ENCODE measurements at places on chromosomes 7 and 10.

DNA sequence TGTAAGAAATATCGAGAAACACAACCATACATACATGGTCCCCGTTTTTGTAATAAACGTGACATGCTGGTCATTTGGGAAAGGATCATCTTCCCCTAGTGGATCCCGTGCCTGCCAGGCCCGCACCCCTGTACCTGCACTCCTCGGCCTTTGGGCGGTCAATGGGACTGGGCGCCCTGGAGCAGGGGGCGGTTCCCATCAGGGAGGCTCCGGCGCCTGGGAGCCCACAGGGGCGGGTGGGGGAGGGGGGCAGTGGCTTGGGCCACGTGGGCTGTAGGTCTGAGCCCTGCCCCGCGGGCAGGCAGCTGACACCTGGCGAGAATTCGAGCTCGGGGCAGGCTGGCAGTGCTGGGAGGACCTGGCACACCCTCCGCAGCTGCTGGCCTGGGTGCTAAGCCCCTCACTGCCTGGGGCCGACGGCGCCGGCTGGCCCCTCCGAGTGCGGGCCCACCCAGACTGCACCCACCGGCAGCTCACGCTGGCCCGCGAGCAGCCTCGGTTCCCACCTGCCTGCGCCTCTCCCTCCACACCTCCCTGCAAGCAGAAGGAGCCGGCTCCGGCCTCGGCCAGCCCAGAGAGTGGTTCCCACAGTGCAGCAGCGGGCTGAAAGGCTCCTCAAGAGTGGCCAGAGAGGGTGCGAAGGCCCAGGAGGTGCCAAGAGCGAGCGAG, 361.6 kb upstream of the GRM3 start:
- H3K4me3 ChIP-seq, result no peak overlapping the region
- H3K27me3 ChIP-seq, result no peaks in the 10 kb centered on the region
- H3K27ac ChIP-seq, result no peak overlapping the region
- no peak for DNase-seq
- H3K4me1 ChIP-seq, result no peaks in the 10 kb centered on the region
- no peaks in the 10 kb centered on the region for H3K36me3 ChIP-seq

- no peak overlapping the region for H3K4me3 ChIP-seq
- H3K27me3 ChIP-seq, result no peaks in the 10 kb centered on the region
- no peak for DNase-seq
- H3K4me1 ChIP-seq, result no peaks in the 10 kb centered on the region
- H3K27ac ChIP-seq, result no peak overlapping the region
Measured at GRCh38 chr7:96211954-96212353, 109.9 kb downstream of the SLC25A13 start.

GRCh38 chr10:102396730-102397151, 1.2 kb downstream of the NFKB2 start:
- DNase-seq, result no peak
- H3K4me3 ChIP-seq, result peak overlapping the region; percentile 82
- H3K4me1 ChIP-seq, result peaks cover 4% of the 10 kb centered on the region
- peak overlapping the region; percentile 97 for H3K27ac ChIP-seq
- H3K27me3 ChIP-seq, result no peaks in the 10 kb centered on the region
- H3K36me3 ChIP-seq, result no peaks in the 10 kb centered on the region

DNA sequence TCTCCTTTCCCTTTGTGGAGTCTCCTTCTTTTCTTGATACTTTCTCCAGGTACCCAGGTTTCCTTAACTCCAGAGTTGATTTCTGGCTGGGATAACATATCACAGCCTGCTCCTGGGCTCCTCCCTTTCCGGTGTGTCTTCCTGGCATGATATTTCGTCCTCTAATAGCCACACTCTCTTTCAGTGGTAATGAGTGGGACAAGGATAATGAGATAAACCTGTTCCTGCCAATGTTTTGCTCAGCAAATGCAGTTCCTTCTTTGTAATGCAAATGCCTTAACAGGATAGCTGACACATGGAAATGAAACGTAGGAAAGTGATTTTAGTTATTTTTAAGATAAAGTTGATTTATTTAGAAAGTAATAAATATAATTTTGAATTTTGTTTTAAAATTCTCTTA, 168.6 kb downstream of the NRP1 start:
- no peaks in the 10 kb centered on the region for H3K36me3 ChIP-seq
- no peaks in the 10 kb centered on the region for H3K4me1 ChIP-seq

DNA sequence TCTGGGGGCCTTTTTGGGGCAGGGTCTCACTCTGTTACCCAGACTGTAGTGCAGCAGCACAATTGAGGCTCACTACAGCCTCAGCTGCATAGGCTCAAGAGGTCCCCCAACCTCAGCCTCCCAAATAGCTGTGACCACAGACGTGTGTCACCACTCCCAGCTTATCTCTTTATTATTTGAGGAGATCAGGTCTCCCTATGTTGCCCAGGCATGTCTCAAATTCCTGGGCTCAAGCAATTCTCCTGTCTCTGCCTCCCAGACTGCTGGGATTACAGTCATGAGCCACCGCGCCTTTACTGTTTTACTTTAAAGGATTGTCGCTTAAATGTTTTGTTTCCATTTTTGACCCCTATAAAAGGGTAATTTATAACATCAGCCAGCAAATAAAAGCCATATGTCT, 502.6 kb upstream of the AUTS2 start:
- DNase-seq, result no peak
- no peaks in the 10 kb centered on the region for H3K4me1 ChIP-seq
- no peaks in the 10 kb centered on the region for H3K36me3 ChIP-seq
- no peaks in the 10 kb centered on the region for H3K27me3 ChIP-seq
- H3K4me3 ChIP-seq, result no peak overlapping the region

- DNase-seq, result peak; percentile 12
- H3K27me3 ChIP-seq, result no peaks in the 10 kb centered on the region
- no peak overlapping the region for H3K27ac ChIP-seq
- H3K4me1 ChIP-seq, result no peaks in the 10 kb centered on the region
Measured at GRCh38 chr7:30931161-30931928, 19.7 kb downstream of the AQP1 start.

- H3K27me3 ChIP-seq, result no peaks in the 10 kb centered on the region
- no peaks in the 10 kb centered on the region for H3K4me1 ChIP-seq
- no peak overlapping the region for H3K27ac ChIP-seq
- no peak overlapping the region for H3K4me3 ChIP-seq
- H3K36me3 ChIP-seq, result no peaks in the 10 kb centered on the region
Measured at GRCh38 chr7:158067219-158067930, 520.2 kb downstream of the PTPRN2 start.

DNA sequence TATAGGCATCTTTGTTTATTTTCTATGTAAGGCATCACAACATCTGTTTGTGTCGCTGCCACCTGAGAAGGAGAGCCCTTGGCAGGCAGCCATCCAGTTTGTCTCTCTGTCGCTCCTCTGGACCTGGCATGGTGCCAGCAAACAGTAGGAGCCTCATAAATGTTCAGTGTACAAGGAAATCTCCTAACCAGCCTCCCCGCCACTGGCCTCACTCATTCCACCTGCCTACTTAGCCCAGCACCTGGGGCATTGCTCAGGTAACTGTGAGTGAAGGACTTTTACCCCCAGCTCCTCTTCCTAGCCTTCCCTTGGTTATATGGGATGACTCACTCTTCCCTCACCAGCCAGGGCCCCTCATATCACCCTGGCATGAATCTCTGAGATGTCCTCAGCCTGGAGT, 61.7 kb upstream of the NPTX2 start:
- DNase-seq, result no peak
- H3K27me3 ChIP-seq, result peaks cover 5% of the 10 kb centered on the region
- no peak overlapping the region for H3K27ac ChIP-seq
- no peaks in the 10 kb centered on the region for H3K4me1 ChIP-seq

DNA sequence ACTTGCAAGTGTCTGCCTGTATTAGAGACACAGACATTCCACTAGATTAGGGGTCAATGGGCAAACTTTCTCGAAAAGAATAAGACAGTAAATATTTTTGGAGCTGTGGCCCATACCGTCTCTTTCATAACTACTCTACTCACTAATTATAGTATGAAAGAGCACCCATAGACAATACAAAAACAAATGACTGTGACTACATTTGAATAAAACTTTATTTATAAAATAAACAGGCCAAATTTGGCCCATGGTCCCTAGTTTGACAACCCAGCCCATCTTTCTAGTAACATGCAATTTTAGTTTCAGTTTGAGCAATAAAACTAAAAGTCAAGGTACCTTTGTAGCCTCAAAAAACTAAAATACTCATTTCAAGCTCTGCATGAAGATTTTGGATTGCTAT, 294.6 kb downstream of the PARD3 start:
- H3K36me3 ChIP-seq, result no peaks in the 10 kb centered on the region
- H3K27me3 ChIP-seq, result no peaks in the 10 kb centered on the region
- H3K27ac ChIP-seq, result peak overlapping the region; percentile 70
- no peaks in the 10 kb centered on the region for H3K4me1 ChIP-seq
- no peak for DNase-seq

DNA sequence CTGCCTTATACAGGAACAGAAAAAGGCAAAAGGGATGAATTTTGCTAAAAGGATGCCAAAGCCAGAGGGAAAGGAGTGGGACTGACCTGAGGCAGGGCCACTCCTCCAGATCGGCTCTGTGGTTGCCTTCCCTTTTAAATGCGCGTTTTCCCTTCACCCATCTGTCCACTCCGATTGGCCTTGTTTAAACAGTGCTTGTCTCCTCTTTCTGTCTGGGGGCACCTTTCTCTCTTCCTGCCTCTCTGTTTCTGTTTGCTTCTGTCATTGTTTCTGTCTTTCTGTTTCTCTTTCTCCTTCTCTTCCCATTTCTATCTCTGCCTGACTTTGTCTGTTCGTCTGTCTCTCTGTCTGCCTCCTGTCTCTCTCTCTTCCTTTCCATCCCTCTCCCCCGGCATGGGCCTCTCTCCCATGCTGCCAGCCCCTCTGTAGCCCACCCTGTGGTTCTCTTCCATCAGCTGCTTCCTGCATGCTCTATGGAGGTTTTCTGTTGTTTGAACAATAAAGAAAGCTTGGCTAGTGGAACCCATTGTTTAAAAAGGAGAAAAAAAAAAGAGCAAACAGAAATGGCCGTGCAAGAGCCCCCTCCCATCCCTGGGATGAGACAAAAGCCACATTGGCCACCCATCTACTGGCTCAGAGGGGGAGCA, 29.5 kb upstream of the HSPB1 start:
- no peaks in the 10 kb centered on the region for H3K27me3 ChIP-seq
- no peak for DNase-seq
- no peak overlapping the region for H3K27ac ChIP-seq
- H3K36me3 ChIP-seq, result no peaks in the 10 kb centered on the region
- H3K4me3 ChIP-seq, result no peak overlapping the region

DNA sequence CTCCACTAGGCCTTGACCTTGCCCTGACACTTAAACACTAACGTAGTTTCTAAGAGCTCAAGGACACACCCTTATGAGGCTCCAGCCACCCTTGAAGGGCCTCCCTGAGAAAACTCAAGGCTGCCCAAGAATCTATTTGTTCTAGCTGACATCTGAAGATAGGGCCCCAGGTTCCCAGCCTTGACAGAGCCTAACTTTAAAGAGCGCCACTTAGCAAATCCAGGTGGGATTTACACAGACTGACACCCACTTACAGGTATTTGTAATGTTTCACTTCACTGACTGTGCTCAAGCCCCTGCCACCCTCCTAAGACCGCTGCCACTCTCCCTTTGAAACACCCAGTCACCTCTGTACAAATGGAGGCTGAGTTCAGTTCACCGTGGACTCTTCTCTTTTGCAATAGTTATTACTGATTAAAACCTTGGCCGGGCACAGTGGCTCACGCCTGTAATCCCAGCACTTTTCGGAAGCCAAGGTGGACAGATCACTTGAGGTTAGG, 90.4 kb downstream of the SVOPL start:
- no peak for DNase-seq
- no peak overlapping the region for H3K4me3 ChIP-seq
- H3K36me3 ChIP-seq, result no peaks in the 10 kb centered on the region
- no peaks in the 10 kb centered on the region for H3K27me3 ChIP-seq
- no peak overlapping the region for H3K27ac ChIP-seq
- no peaks in the 10 kb centered on the region for H3K4me1 ChIP-seq

DNA sequence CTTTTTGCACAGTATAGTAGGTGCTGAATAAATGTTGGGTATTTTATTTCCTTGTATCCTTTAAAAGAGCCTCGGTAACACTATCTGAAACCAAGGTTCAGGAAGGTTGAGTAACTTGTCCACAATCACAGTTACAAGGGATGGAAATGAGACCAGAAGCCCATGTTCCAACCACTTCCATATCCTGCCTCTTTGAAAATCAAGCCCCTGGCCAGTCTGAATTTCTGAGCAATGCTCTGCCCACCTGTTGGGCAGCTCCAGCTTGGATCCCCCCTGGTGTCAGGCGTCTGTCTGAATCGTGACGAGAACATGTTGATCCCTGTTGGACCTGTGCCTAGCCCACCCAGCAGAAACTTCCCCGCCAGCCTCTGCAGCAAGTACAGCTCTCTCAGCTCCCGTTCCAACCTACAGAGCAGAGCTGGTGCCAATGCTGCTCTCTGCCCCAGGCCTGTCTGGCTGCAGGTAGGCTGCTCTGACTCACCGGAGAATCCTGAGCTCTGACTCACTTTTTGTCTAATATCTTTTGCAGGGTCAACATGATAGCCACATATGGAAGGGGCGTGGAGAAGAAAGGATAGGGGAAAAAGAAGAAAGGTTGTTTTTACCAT, 595.5 kb downstream of the INHBA start:
- peak overlapping the region; percentile 50 for H3K4me3 ChIP-seq
- no peaks in the 10 kb centered on the region for H3K4me1 ChIP-seq
- no peaks in the 10 kb centered on the region for H3K27me3 ChIP-seq
- peak; percentile 80 for DNase-seq
- peak overlapping the region; percentile 56 for H3K27ac ChIP-seq

DNA sequence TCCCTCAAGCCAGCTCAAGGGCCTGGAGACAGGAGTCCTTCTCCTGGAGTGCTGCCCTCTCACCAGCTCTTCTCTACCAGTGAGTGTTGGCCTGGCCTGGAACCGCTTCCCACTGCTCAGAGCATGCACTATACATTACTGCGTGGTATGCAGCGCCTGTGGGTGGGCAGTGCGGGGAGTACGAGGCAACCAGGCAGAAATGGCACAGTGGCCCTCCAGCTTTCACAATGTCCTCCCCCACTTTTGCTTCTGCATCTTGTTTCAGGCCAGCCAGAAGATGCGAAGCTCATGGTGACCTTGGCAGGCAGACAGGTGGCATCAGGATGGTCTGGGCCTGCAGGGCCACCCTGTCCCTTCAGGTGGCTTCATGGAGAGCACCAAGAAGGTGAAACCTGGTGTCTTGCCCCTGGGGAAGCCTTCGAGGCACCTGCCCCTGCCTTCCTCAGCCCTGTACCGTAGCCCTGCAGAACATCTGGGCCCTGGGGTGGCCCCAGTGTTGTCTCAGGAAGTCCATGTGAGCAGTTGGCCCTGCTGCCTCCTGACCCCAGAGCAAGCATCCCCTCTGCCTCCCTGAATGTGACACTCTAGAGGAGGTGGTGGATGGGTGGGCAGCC, 35.8 kb downstream of the RASGEF1A start:
- no peak for DNase-seq
- no peaks in the 10 kb centered on the region for H3K27me3 ChIP-seq
- H3K4me3 ChIP-seq, result no peak overlapping the region
- H3K36me3 ChIP-seq, result no peaks in the 10 kb centered on the region

All from breast epithelium (tissue), 4 donors.